Spleen (tissue), 13 donors: ENCODE measurements at places on chromosomes 5 and 9.

GRCh38 chr5:167057665-167058064, 1233.8 kb upstream of the WWC1 start:
- H3K27me3 ChIP-seq, result no peaks in the 10 kb centered on the region
- no peaks in the 10 kb centered on the region for H3K36me3 ChIP-seq
- H3K4me3 ChIP-seq, result no peak overlapping the region
- no peak overlapping the region for H3K27ac ChIP-seq

DNA sequence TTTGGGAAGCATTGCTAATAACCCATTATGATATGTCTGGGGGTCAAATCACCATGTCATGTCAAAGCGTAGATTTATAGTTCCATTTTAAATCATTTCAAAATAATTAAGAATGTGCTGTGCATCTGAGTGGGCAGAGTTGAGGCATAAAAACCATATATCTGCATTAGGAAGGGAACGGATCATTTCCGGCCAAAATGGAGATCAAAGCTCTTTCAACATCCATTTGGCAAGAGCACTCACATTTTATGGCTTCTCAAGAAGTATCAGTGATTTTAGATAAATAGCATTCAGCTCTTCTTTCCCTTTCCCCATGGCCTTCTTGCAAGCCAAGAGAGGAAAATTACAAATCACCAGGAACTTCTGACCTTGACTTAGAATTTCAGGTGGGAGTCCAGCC, 89.9 kb downstream of the HSPA4 start:
- H3K27ac ChIP-seq, result no peak overlapping the region
- no peak for DNase-seq
- H3K27me3 ChIP-seq, result no peaks in the 10 kb centered on the region

- DNase-seq, result peak; percentile 84
- H3K36me3 ChIP-seq, result no peaks in the 10 kb centered on the region
- H3K27me3 ChIP-seq, result peaks cover 16% of the 10 kb centered on the region
- peak within 1 kb of the TSS; percentile 40 for H3K4me3 ChIP-seq
Observed at GRCh38 chr9:69324549-69325401, at the start of gene ENTREP1. Gene ENTREP1 (plus strand): TSS chr9:69325215. CDS start chr9:69325310, 95 bp downstream.

- H3K36me3 ChIP-seq, result no peaks in the 10 kb centered on the region
- H3K27ac ChIP-seq, result no peak overlapping the region
- DNase-seq, result no peak
- no peak overlapping the region for H3K4me3 ChIP-seq
- no peaks in the 10 kb centered on the region for H3K27me3 ChIP-seq
- H3K4me1 ChIP-seq, result no peaks in the 10 kb centered on the region
Observed at GRCh38 chr5:81140441-81140840, 92.7 kb upstream of the CKMT2 start.
